ENCODE measurements at places on chromosomes 3 and 15.

- DNase-seq = no peak
Observed at GRCh38 chr3:155772801-155773200, 27.9 kb upstream of the PLCH1 start.

- no peak for DNase-seq
Observed at GRCh38 chr15:90646662-90647305, 70.4 kb upstream of the BLM start.

DNA sequence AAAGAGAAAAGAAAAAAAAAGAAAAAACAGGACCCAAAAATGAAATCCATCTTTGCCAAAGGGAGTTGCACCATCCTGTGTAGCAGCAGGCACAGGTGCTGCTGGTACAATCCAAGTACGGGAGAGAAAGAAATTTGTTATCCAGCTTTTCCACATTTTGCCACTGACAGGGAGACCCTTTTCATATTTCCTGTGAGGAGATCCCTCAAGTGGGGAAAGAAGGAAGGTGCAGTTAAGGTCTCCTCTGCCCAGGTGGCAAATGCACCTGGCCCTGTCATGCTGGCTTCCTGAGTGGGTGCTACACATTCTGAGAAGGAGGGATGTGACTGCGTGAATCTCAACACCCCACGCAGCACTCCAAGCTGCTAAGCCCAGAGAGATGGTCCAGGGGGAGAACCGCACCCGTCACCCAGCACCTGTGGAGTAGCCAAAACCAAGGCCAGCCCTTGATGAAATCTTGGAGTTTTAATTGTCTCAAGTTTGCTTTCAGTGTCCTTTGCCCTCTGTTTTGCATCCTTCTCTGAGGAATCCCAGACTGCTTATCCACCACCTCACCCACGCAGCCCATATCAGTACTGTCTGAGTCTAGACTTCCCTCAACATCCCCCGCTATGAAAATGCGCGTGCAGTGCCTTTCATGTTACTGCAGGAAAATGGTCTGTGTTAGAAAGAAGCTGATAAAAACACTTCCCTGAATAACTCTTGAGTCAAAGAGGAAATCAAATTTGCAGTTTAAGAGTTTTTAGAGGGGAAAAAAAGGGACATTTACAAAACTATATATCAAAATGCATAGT lies 141.9 kb upstream of the THBS1 start:
- peak; percentile 90 for DNase-seq

- no peak for DNase-seq
Observed at GRCh38 chr15:40072216-40072990, 33.4 kb upstream of the SRP14 start.

- DNase-seq = no peak
Observed at GRCh38 chr3:129644836-129645235, 38.4 kb upstream of the PLXND1 start.

- DNase-seq = peak; percentile 60
Observed at GRCh38 chr3:25495726-25496253, 67.7 kb downstream of the RARB start.

GRCh38 chr3:47022641-47023071 lies 43.2 kb downstream of the NBEAL2 start:
- peak; percentile 25 for DNase-seq

GRCh38 chr15:76903251-76903681 lies 1.9 kb downstream of the SCAPER start:
- DNase-seq = peak; percentile 73

GRCh38 chr3:126924458-126924857 lies 58.5 kb upstream of the PLXNA1 start:
- DNase-seq = peak; percentile 37

DNA sequence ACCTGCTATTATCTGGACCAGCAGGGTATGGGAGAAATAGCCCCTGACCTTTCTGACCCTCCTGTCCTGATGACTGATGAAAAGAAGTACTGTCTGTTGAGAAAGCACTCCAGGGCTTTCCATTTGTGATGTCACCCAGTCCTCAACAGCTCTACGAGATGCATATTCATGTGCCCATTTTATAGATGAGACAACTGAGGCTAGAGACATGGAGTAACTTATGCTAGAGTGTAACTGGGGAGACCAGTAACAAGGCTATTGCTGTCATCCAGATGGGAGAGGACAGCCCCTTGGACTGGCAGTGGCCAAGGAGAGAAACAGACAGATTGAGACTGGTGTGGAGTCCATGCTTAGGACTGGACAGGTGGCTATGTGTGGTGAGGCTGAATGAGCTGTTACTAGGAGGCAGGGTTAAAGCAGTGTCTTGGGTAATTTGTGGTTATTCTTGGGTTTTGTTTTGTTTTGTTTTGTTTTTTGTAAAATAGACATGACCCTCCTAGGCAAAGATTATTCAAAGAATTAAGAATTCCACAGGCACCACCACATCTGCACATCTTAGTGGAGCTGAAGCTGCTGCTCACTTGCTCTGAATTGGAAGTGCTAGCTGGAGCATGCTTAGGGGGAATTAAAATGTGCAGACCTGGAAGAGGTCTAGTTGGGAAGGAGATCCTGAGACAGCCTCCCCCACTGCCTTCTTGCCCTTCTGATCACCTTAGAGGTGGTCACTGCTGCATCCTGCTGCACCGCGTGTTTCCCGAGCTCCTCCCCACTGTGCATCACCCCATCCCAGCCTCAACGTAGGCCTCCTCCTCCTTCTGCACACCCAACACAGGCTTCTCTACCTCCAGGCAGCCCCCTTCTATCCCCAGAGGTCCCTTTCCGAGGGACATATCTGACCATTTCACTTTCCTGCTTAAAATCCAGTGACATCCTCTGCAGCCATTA lies 8.4 kb downstream of the HRH1 start:
- no peak for DNase-seq

- no peak for DNase-seq
Observed at GRCh38 chr3:27507515-27508266, 23.5 kb upstream of the SLC4A7 start.

- no peak for DNase-seq
Observed at GRCh38 chr15:27412415-27412814, 441.4 kb downstream of the GABRG3 start.

DNA sequence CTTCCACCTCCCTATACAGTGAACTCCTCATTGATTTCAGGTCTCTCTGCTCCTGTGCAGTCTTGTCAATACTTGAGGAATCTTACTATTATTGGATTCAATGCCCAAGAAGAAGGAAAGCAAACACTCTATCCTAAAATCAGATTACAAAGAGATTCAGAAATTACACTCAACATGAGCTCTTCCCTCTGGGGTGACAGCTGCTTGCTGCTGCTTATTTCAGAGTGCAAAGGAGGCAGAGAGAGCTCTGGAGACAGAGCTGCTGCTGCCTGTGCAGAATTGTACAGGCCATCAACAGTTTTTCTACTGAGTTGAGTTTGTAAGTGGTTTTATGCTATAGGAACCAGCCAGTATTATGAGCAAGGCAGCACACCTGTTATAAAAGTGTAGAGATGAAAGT lies 7.1 kb downstream of the RYR3 start:
- DNase-seq = no peak

DNA sequence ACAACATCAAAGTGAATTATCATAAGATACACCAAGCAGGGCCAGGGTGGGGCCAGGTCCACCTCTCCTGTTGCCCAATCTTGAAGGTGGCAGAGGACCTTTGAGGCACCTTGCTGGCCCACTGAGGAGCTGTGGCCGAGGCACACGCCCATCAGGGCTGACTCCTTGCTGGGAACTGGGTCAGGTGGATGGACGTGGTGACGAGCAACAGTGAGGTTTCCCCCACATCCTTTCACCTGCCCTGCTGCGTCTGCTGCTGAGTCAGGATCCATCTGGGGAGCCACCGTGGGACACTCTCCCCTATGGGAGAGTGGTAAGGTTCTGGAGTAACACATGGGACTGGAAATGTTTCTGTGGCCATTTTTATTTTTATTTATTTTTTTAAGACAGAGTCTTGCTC lies 17.3 kb upstream of the FURIN start:
- no peak for DNase-seq

- DNase-seq = no peak
Observed at GRCh38 chr3:58249358-58250092, 11.9 kb downstream of the ABHD6 start.

DNA sequence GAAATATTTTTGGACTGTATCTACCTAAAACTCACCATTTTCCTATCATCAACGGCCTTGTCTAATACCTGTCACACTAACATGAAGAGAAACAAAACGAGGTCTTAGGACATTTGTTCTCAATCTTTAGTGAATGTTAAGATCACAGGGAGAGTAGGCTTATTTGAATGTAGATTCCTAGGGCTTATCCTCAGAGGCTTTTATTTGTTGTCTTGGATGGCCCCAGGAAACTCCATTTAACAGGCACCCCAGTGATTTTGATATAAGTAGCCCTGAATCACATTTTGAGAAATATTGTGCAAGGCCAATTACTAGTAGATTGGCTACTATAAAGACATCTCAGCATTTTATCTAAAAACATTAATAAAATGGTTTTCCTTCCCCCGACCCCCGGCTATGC lies 367.4 kb downstream of the GAP43 start:
- no peak for DNase-seq

Data from amniotic epithelial cell (primary cell).